ENCODE measurements at places on chromosomes 5 and 9.

DNA sequence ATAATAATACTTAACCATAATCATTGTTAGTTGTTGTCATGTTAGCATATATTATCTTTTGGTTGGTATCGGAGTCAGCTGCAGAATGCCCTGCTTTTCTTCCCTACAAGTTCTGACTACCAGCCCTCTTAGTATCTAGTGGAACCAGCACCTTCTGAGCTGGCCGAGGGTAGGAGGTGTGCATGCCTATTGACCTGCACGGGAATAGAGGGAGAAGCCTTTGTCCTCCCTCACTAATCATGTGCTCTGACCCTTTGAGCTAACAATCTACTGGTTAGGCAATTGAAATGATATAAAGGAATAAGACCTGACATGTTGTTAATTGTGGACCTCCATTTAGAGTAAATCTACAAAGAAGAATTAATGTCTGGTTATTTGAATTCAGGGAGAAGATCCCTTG is 4.1 kb downstream of the PCSK5 start:
- DNase-seq, result no peak

GRCh38 chr9:129737479-129738274 is 15.2 kb downstream of the PTGES start:
- peak; percentile 85 for DNase-seq

- DNase-seq, result no peak
These were observed 222.8 kb downstream of the TENT4A start for GRCh38 chr5:6936031-6936430.

DNA sequence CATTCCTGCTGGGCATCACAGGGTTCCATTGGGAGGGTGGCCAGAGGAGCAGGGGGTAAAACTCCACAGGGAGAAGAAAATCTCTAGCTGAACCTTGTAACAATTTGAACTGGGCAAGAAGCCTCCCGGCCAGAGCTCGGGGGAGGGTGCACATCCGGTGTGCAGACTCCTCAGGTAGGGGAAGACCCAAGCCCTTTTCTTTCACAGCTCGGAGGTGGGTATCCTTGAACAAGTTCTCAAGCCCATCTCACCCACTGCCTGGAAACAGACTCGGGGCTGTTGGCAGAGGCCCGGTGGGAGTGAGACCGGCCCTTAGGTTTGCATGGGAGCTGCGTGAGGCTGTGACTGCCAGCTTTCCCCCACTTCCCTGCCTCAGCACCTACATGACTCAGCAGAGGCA is 111.5 kb upstream of the IL7R start:
- DNase-seq, result no peak

- no peak for DNase-seq
These were observed 47.0 kb upstream of the HOMER1 start for GRCh38 chr5:79560771-79561524.

DNA sequence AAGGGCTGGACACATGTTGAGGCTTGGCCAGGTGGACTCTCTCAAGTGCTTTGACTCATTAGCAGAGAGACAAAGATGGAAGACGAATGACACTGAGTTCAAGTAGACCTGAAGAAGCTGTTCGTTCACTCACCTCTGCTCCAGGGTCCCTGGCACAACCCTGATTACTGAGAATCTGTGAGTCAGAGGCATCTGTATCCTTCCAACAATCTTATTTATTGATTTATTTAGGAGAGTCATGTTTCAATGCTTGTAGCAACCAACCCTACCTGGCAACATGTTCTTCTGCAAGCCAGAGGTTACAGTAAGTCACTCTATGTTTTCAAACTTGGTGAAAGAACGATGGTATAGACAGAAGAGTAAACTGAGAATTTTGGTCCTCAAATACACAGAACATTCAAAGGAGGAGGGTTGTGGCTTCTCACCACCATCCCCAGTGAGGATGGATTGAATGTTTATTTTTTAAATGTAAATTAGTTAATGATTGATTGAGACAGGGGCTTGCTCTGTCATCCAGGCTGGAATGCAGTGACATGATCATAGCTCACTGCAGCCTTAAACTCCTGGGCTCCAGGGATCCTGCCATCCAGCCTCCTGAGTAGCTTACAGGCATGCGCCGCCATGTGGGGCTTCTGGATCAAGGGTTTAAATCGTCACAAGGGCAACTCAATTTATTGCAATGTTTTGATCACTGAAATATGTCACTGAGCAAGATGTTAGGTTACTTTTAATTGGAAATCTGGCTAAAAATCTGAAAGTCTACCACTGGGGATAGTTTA is 55.7 kb upstream of the CARTPT start:
- no peak for DNase-seq

DNA sequence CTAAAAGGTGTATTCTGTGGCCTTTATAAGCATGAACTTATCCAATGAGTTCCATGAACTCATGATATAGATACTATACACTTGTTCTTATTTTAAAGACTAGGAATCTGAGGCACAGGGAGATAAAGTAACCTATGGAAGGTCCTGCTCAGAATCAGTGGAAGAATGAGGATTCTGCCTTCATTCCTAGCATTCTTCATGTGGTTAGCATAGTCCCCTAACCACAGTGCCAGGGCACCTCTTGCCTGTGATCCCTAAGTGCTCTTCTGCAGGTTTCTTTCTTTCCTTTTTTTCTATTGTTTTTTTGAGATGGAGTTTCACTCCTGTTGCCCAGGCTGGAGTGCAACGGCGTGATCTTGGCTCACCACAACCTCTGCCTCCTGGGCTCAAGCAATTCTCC is 174.1 kb downstream of the C9orf152 start:
- no peak for DNase-seq

GRCh38 chr5:174376726-174377373 is 331.3 kb downstream of the NSG2 start:
- DNase-seq, result no peak

- DNase-seq, result no peak
These were observed 1.1 kb upstream of the SPIN1 start for GRCh38 chr9:88387036-88387551.
